ENCODE measurements at places on chromosomes 2 and 18.

GRCh38 chr2:46365913-46366667, 68.9 kb downstream of the EPAS1 start:
- no peak for DNase-seq

DNA sequence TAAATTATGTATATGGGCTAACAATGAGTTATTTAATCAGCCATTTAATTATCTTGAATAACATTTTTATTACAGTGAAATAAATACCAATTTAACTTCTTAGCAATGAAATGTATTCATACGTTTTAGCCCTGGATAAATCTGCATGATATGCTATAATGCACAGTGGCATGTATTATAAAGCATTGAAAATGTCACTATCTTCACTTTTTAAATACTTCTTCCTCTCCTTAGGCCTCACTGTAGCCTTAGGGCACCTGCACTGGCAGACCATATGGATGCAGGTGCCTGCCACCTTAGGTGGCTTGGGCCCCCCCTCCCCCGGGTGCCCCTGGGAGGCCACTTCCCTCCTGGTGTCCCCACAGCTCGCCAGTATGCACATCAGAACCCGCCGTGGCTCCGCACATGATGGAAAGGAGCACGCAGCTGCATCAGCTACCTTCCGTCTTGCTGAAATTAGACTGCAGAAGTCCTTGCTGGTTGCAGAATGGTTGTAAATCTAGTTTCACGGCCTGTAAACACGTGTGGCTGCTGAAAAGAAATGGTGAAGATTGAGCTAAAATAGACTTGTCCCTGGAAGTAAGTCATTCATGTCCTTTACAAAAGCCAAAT, 56.7 kb downstream of the ADI1 start:
- DNase-seq, result no peak

- DNase-seq, result no peak
These were observed 295.0 kb downstream of the RAD51AP2 start for GRCh38 chr2:17223211-17223610.

DNA sequence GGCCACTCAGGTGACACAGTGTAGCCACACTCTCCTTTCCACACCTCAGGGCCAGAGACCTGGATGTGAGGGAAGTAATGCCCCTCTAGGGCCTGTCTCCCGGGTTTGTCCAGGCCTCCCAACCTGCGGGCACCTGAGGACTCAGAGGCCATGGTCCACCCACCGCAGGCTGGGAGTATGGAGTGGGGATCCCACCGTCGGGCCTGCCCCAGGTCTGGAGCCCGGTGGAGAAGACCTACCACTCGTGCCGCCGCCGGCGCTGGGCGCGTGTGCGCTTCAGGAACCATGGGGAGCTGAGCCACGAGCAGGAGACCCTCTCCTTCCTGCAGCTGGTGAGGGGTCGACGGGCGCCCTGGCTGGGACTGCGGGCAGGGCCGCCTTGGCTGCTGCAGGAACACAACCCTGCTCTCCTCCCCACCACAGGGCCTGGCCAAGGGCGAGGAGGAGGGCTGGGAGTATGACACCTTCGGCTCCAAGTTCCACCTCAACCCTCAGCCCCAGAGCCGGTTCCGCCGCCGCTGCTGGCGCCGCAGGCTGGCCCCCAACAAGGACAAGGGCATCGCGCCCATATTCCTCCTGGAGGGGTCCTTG, 48.6 kb downstream of the FER1L5 start:
- no peak for DNase-seq

DNA sequence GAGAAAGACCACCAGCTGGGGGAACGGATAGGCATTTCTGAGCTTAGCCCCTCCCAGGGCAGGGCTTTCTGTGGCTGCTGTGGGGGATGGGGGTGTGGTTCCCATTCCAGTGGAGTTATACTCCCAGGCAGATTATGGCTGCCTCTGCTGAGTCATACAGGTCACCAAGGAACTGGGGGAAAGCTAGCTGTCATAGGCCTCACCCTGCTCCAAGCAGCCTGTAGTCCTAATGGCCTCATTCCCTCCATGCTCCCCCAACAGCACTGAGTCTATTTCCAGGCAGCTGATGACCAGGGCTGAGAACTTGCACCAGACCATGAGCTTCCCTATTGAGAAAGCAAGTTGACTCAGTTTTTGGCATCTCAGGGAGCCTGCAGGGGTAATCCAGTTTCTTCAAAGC, 87.1 kb downstream of the GPR39 start:
- no peak for DNase-seq

DNA sequence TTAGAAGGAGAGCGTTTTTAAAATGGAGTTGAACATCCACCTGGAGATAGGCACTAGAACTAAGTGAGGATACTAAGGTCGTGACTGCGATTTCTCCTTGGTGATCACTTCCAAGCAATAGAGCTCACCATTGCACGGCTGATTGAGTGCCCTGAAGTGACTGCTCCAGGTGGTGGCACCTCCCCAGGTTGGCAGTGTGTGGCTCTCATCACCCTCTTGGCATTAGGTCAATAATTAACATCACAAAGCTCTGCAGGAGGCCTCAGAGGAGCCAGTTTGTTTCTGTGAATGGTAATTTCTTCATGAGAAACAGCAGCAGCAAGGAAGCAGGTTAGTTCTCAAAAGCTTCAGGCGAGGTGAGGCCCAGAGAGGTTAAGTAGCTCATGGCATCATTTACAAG, 259.6 kb downstream of the CLIP4 start:
- DNase-seq, result no peak

GRCh38 chr2:97267411-97268074, 154.6 kb downstream of the ANKRD36 start:
- no peak for DNase-seq

- DNase-seq, result no peak
These were observed 237.7 kb downstream of the IRS1 start for GRCh38 chr2:226561962-226562361.

GRCh38 chr2:27025861-27026851, 6.6 kb upstream of the TMEM214 start:
- DNase-seq, result no peak

DNA sequence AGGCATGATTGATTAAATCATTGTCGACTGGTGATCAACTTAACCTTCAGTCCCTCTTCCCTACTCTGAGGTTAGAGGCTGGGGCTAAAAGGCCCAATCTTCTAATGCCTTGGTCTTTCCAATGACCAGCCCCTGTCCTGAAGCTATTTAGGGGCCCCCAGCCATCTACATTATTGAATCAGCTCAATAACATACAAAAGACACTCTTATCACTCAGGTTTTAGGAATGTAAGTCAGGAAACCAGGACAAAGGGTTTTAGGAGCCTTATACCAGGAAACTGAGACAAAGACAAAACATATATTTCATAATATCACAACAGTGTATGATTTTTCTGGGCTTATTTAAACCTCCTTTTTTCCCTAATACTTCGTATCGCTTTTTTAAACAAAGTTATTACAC, 198.6 kb downstream of the RNF152 start:
- no peak for DNase-seq

GRCh38 chr2:83595926-83596325, 863.2 kb downstream of the SUCLG1 start:
- no peak for DNase-seq

- no peak for DNase-seq
These were observed 147.6 kb upstream of the CAB39 start for GRCh38 chr2:230564805-230565779.
